ENCODE measurements at places on chromosomes 2 and 18.

- DNase-seq = no peak
Observed at GRCh38 chr2:233803292-233803911, 25.3 kb downstream of the MROH2A start.

- DNase-seq = peak; percentile 18
Observed at GRCh38 chr2:131034122-131035051, 58.9 kb downstream of the FAM168B start.

DNA sequence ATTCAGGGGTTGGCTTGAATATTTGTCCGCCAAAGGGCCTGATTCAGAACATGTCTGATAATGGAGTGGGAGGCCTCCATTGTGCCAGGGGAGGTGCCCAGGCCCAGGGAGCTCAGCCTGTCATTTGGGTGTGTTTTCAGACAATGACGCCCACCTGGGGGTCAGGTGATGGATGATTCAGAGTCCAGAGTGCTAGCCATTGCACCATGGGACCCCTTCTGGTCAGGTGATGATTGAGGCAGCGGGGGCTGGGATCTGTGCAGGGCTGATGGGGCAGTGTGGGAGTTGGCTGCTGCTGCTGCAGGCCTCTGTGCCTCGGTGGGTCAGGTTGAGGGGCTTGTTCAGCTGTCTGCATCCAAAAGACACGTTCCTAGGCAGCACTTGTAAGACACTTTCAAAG is 8.3 kb upstream of the ARHGEF4 start:
- DNase-seq = no peak

DNA sequence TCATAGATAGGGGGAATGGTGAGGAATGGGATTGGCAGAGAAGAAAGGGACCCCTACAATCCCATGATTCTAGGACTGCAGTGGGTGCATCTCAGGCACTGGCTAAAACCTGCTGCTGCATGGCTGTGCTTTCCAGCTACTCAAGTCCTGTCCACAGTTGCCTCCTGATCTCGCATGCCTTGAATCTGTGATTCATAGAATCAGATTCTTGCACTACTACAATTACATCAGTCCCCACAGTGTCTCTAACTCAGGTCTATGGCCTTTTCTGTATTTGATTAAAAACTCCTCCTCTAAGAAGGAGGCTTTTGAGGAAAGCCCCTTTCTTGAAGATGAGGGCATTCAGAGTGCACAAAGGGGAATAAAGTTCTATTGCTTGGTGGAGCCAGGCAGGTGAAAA is 117.4 kb downstream of the LRATD1 start:
- DNase-seq = no peak

GRCh38 chr2:68594674-68595492 is 48.5 kb upstream of the PROKR1 start:
- DNase-seq = peak; percentile 25

- no peak for DNase-seq
Observed at GRCh38 chr2:219598308-219599078, 836 bp downstream of the STK11IP start.

DNA sequence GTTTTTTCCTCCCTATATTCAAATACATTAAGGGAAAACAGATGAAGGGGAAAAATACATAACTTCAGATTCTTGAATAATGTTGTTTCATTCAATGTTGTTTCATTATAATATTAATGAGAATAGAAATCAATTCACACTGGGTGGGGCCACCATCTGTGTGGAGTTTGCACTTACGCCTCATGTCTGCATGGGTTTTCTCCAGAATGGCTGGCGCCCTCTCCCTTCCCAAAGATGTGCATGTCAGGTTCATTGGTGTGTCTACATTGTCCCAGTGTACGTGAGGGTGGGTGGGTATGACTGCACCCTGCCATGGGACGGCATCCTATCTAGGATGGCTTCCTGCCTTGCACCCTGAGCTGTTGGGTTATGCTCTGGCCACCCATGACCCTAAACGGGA is 51.7 kb downstream of the COBLL1 start:
- DNase-seq = no peak

DNA sequence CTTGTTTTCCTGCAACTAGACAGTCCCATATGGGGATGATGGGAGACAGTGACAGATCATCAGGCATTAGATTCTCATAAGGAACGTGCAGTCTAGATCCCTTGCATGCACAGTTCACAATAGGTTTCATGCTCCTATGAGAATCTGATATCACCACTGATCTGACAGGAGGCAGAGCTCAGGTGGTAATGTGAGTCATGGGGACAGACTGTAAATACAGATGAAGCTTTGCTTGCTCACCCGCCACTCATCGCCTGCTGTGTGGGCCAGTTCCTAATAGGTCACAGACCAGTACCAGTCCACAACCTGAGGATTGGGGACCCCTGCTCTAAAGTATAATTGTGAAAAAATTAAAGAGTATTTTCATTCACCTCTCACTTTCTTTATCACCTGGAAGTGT is 23.6 kb upstream of the RAB1A start:
- DNase-seq = no peak

DNA sequence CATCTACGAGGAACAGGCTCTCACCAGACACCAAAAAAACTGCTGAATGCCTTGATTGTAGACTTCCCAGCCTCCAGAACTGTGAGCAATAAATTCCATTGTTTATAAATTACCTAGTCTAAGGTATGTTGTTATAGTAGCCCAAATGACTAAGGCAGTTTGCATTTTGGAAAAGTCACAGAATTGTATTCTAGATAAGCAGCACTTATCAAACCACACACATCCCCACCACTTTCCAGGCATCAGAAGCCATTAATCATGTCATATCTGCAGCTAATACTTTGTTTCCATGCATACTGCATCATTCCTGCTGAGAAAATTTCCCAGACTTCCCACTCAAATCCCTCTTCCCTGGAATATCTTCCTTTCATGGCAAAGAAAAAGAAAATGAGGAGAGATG is 187.2 kb downstream of the INO80D start:
- no peak for DNase-seq

DNA sequence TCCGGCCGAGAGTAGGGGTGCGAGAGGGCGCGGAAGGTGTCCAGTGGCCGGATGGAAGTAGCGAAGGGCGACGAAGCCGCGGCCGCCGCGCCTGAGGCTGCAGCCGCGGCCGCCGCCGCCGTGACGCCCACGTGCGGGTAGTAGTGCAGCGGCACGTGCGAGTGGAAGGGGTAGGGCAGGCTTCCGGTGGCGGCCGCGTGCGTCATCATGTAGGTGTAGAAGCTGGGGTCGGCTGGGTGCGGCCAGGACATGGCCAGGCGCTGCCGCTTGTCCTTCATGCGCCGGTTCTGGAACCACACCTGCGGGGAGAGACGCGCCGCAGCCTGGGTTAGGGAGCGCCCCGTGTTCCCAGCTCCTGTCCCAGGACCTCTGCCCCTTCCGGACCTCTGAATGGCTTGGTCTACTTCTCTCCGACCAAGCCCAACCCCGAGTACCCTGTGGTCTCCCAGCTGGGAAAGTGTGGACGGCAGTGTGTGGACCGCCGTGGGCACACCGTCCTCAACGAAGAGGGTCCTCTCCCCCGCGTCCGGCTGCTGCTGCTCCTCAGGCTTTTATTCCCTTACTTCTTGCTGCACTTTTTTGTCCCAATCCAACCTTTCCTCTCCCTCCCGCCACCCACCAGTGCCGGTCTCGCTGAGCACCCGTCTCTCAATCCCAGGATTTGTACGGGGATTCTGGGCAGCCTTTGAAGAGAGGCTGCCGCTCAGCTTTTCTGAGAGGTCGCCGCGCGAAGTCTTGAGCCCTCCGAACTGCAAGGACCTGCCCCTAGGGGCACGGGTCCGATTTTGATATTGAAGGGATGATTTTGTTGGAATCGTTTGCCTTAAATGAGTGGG is 3.0 kb downstream of the EVX2 start:
- DNase-seq = no peak

DNA sequence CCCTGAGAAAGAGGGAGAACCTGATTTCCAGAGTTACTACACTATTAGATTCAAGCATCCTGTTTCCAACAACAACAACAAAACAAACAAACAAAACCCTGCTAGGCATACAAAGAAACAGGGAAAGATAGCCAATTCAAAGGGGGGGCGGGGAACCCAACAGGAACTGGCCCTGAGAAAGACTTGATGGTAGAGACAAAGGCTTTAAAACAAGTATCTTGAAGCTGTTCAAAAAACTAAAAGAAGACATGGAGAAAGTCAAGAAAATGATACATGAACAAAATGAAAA is 147.1 kb downstream of the THADA start:
- DNase-seq = no peak

Measured in stimulated activated CD4-positive, alpha-beta T cell treated with anti-CD3 and anti-CD28 coated beads, Interleukin-4, amount 100 ng/mL, for 4 hours (primary cell).